ENCODE measurements at places on chromosomes 16 and 17.

DNA sequence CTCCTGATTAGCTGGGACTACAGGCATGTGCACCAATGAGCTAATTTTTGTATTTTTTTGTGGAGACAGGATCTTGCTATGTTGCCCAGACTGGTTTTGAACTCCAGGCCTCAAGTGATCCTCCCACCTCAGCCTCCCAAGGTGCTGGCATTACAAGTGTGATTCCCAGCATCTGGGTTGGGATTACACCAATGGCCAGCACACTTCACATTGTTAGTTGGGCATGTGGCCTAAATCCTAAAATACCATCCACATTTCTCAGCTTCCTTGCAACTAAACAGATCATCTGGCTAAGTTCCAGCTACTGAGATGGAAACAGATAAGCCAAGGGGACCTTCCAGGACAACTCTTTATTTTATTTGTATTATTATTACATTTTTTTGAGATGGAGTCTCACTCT lies 9.9 kb downstream of the RABEP2 start:
- no peak for DNase-seq

DNA sequence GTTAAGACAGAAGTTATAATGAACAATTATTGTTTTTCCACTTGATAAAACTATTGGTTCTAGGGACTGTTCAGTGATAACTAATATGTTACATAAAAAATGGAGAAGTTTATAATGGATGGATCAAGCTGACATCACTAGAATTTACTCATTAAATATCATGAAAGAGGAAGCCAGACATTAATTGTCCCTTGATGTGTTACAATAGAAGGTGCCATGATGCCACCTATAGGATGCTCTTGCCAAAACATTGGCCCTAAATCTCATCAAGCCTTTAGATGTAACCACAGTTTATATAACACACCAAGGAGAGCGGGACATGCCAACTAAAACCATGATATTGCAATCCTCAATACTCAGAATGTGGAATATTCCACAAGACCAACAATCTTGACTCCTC lies 147.9 kb upstream of the MON1B start:
- no peak for DNase-seq

DNA sequence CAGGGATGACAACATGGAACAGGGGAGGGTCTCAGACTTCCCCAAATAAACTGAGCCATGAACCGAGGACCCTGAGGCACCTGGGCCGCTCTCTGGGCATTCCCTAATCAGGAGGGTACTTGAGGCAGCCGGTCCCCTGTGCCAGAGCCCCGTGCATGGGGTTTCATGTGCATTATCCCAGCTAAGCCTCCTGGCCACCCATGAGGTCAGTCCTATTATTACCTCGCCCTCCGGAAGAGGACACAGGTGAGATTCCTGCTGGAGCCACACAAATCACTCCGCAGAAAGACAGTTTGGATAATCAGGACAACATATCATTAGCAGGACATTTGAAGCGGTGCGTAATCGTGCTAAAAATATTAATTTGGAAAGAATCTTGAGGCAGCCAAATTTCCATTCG lies 274.0 kb downstream of the PARN start:
- DNase-seq, result no peak

- no peak for DNase-seq
Measured at GRCh38 chr17:55773671-55774070, 22.8 kb downstream of the PCTP start.

DNA sequence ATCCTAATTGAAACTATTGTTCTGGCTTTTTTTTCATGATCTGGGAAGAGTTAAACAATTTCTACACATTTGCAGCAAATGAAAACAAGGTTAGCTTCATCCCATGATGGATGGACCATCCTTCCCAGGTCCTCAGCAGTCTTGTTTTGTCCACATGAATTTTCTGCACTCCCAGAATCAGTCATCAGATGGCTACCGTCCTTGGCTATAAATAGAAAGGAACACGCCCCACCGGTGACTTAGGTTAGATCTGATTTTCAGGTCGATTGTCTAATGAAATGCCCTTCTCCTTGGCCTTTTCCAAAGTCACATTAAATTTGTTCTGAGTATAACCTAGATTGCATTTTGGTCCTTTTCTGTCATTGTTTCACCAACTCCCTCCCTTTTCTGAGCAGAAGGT lies 41.4 kb upstream of the NOL11 start:
- no peak for DNase-seq

DNA sequence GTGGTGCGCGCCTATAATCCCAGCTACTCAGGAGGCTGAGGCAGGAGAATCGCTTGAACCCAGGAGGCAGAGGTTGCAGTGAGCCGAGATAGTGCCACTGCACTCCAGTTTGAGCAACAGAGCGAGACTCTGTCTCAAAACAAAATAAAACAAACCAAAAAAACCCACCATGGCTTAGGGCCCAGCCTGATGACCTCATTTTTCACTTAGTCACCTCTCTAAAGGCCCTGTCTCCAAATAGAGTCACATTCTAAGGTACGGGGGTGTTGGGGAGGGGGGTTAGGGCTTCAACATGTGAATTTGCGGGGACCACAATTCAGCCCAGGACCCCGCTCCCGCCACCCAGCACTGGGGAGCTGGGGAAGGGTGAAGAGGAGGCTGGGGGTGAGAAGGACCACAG lies 1.4 kb upstream of the STH start:
- DNase-seq, result no peak
